ENCODE measurements at places on chromosomes 6 and 20.

DNA sequence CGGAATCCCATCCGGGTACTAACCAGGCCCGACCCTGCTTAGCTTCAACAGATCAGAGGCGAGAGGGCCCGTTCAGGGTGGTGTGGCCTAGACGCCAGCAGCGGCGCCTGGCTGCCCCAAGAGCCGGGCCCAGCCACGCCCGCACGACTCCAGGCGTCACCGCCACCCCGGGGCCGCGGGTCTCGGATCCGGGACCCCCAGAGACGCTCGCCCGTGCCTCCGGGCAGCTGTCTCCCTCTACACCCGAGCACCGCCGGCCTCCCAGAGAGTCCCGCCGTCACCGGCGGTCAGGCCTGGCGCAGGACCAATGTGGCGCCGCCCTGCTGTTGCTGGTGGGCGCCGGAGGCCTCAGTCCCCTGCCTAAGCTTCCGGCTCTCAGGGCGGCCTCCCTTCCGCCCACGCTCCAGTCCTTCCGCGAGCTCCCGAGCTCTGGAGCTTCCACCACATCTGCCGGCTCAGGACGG is 441.2 kb upstream of the DEFB115 start:
- no peak for DNase-seq

DNA sequence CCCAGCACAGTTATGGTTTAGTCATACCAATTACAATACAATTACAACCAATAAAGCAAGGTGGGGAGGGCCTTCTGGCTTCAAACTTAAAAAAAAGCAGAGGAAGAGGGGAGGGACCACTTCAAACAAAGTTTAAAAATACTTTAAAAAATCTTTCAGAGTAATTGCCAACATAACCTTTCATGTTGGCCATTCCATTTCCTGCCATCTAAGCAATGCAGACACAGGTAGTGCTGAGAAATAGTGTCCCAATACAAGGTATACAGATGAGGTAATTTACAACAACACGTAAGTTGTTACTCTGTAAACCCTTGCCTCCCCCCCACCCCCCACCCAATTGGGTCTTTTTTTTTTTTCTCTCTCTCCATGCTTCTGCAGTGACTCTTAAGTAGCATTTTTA is 18.8 kb upstream of the TBC1D20 start:
- DNase-seq, result no peak

DNA sequence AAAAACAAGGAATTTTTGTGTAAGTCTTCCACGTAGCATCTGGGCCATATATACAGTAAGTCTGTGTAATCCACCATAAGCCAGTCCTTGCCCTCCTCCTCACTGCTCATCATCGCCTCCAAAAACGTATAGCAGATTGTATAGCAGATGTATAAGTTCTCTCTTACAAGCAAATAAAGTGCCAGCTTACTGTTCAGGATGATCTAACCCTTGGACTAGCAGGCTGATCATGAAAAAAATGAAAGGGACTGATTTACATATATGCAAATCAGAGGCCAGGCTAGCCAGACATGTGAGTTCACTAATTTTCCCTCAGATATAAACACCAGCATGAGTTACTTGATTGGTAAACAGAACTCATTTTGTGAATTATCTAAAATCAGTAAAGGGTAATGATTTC is 171.5 kb downstream of the LY86 start:
- DNase-seq, result no peak

DNA sequence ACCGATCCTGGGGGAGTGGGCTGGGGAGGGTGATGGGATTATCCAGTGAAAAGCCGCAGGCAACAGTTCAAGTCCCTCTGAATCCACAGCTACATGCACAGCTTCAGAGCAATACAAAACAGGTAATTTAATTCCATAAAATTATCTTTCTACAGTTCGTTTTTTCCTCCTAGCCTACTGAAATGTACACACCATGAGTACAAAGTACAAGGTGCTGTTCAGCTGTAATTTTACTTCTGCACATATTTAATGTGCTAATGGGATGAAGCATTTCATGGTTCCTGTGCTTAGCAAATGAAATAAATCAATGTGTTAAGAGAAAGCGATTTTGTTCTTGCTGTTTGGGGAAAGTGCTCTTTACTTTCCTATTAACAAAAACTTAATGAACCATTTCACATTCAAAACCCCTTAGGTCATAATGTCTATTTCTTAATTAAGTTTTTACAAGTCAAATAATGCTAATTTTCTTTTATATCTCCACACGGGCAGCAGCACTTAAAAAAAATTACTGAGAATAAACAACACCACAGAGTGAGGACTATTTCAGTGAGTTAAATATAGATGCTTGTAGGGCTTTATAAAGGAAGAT is 71.8 kb downstream of the INSM1 start:
- no peak for DNase-seq

DNA sequence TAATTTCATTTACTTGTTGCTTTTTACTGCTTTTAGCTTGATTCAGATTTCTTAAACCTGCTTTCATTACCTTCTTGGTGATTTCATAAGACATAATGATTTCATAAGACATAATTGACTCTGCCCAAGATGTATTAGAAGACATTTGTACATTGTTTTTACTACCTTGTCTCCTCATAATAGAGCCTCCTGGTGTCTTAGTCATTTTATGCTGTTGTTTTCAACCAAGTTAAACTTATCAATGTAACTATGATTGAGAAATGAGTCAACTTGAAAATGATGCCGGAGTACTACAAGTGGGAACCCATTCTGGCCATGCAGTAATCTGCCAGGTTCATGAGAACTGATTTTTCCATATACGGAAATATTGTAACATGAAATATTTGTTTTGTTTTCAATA is 573.6 kb downstream of the MMUT start:
- DNase-seq, result no peak

DNA sequence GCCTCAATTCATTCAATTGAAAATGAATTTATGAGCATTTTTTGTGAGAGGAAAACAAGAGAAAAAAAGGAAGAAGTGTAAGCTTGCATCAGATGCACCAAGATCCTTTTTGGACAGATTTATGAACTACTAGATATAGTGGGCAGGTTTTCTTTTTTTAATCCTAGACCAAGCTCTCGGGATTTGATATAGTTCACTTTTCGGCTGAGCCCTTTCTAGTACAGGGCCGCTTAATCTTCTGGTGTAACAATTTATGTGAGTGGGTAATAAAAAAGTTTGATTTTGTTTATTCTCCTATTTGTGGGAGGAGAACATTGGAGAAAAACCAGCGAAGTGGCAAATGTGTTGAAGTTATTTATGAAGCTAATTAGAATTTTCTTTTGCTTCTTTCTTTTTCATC is 538.0 kb downstream of the UTRN start:
- no peak for DNase-seq

- no peak for DNase-seq
Observed at GRCh38 chr20:52761867-52762266, 210.3 kb upstream of the TSHZ2 start.

GRCh38 chr20:9514461-9515213 is at the start of gene LAMP5:
LAMP5 (plus strand) TSS chr20:9514590; CDS start chr20:9514853, 263 bp downstream.
- no peak for DNase-seq

- DNase-seq, result no peak
Observed at GRCh38 chr20:40196846-40197436, 492.1 kb downstream of the MAFB start.

Data from stimulated activated CD4-positive, alpha-beta T cell treated with anti-CD3 and anti-CD28 coated beads, Interleukin-1b, Interleukin-23, amount 100 ng/mL, for 24 hours (primary cell).